ENCODE measurements at places on chromosomes 11 and 22. TPM values are rescaled to one million over a fixed set of nuclear protein-coding genes. Genes with fewer than 3 reads are reported as not detected.

GRCh38 chr11:77170107-77170506, 42.1 kb downstream of the MYO7A start:
- peak overlapping the region; percentile 74 for H3K27ac ChIP-seq
- H3K36me3 ChIP-seq: no peaks in the 10 kb centered on the region
- no peak for DNase-seq

- no peaks in the 10 kb centered on the region for H3K36me3 ChIP-seq
- no peaks in the 10 kb centered on the region for H3K27me3 ChIP-seq
- H3K4me1 ChIP-seq: peaks cover 28% of the 10 kb centered on the region
- H3K4me3 ChIP-seq: peak overlapping the region; percentile 79
- peak overlapping the region; percentile 73 for H3K27ac ChIP-seq
- no peak for DNase-seq
These were observed 1.6 kb downstream of the C1QTNF6 start for GRCh38 chr22:37186228-37186996.

DNA sequence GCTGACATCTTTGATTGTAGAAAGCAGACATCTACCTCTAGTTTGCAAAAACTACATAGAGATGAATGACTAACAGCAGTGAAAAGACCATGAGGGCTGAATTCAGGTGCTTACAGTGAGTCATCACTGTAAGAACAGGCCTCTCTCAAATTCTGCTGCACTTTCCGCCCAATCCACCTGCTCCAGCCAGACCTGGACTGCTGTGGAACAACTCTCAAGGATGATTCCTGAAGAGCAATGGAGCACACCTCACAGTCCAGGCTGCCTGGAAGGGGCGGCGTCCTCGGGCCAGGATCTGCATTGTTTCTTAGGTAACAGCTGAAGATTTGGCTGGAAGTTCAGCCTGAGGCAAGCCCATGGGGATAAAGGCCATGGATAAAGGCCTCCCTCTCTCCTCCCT, 15.1 kb downstream of the APOL2 start:
- DNase-seq: peak; percentile 42
- H3K4me3 ChIP-seq: no peak overlapping the region
- no peak overlapping the region for H3K27ac ChIP-seq
- no peaks in the 10 kb centered on the region for H3K27me3 ChIP-seq
- H3K4me1 ChIP-seq: peaks cover 30% of the 10 kb centered on the region

DNA sequence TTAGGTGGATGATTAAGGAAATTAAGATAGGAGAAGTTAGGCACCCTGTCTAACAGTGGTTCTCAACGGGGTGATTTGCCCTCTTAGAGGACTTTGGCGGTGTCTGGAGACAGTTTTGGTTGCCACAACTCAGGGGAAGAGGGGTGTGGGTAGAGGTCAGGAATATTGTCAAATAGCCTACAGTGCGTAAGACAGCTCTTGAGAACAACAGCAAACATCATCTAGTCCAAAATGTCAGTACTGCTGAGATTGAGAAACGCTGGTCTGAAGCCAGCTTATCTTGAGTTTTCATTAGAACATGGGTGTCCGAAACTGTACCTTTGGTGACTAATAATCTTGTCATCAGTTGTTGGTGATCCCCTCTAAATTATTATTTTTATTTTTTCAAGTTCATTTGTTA, 38.4 kb downstream of the CECR2 start:
- H3K4me1 ChIP-seq: peaks cover 23% of the 10 kb centered on the region
- H3K27ac ChIP-seq: no peak overlapping the region
- no peak for DNase-seq

GRCh38 chr11:29312812-29313211, 704.0 kb downstream of the KCNA4 start:
- H3K27ac ChIP-seq: no peak overlapping the region
- no peak overlapping the region for H3K4me3 ChIP-seq
- no peaks in the 10 kb centered on the region for H3K27me3 ChIP-seq
- no peak for DNase-seq

DNA sequence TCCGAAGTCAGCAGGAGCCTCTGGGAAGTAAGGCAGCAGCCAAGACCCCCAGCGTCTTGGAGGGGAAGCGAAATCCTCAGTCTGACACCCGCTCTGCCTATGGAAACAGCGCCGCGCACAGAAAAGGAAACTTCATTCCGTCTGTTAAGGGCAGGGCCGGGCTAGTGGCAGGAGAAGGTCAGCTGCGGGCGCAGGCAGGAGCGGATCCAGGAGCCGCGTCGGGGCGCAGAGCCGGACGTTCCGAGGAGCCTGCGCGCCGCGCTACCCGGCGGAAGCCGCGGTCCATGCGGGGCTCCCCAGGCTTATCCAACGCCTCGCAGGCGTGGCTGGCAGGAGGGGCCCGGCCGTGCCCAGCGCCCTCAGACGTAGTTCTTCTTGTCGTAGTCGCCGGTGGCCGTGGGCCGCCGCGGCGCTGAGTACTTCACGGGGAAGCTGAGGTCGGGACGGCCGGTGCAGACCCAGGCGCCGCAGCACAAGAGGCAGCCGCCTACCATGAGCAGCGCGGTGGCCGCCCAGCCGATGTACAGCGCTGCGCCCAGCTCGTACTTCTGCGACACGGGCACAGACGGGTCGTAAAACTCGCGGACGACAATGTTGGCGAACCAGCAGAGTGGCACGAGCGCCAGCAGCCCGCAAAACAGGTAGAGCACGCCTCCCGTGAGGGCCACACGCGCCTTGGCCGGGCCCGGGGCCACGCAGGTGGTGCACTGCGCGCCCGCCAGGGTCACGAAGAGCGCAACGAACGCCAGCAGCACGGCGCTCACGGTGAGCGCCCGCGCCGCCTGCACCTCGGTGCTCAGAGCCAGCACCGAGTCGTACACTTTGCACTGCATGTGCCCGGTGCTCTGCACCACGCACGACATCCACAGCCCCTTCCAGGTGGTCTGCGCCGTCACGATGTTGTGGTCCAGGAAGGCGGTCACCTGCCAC, 705 bp downstream of the CLDN5 start:
- H3K4me1 ChIP-seq: peaks cover 4% of the 10 kb centered on the region
- peak overlapping the region; percentile 83 for H3K4me3 ChIP-seq
- DNase-seq: peak; percentile 70
- H3K27ac ChIP-seq: no peak overlapping the region
- no peaks in the 10 kb centered on the region for H3K36me3 ChIP-seq

DNA sequence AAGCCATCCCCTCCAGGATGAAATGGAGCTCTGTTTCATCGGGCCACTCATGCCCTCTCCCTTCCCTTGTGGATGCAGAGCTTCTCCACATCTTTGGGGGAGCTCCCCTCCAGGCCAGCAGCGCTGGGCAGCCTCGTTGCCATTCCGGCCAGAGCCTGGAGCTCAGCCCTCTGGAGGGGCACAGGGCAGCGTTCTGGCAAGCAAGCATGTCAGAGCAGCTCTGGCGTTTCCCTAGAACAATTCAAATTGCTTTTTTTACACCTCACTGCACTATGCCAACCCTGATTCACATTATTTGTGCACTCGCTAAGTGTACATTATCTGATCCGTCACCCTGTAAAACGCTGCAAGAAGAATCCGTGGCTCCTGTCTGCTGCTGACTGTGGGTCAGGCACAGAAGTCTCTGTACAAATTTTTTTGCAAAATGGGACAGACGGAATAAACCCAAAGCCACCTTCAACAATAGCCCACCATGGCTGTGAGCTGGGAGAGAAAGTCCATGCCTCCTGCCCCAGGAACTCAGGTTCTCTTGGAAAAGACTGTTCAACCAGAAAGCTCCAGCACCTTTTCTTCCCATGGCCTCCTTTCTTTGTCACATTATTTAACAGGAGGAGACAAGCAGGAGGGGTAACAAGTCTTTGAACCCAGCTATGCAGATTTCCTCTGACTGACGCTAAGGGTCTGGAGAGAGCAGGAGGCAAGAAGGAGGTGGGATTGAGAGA, 139.5 kb upstream of the CADM1 start:
- peaks cover 30% of the 10 kb centered on the region for H3K27me3 ChIP-seq
- H3K36me3 ChIP-seq: no peaks in the 10 kb centered on the region
- no peak for DNase-seq

GRCh38 chr22:47089374-47089773, 326.9 kb downstream of the TBC1D22A start:
- H3K27ac ChIP-seq: peak overlapping the region; percentile 44
- peaks cover 37% of the 10 kb centered on the region for H3K4me1 ChIP-seq
- no peak for DNase-seq

GRCh38 chr22:20579273-20580120, 72.1 kb downstream of the MED15 start:
- H3K36me3 ChIP-seq: peaks cover 3% of the 10 kb centered on the region
- no peaks in the 10 kb centered on the region for H3K27me3 ChIP-seq
- H3K27ac ChIP-seq: no peak overlapping the region

GRCh38 chr11:97567801-97568200, 1178.0 kb downstream of the JRKL start:
- no peak overlapping the region for H3K27ac ChIP-seq
- H3K4me3 ChIP-seq: no peak overlapping the region
- DNase-seq: no peak
- no peaks in the 10 kb centered on the region for H3K27me3 ChIP-seq

GRCh38 chr11:36791957-36792356, 193.9 kb upstream of the RAG2 start:
- no peak for DNase-seq
- no peaks in the 10 kb centered on the region for H3K36me3 ChIP-seq
- no peaks in the 10 kb centered on the region for H3K27me3 ChIP-seq
- H3K27ac ChIP-seq: no peak overlapping the region
- no peaks in the 10 kb centered on the region for H3K4me1 ChIP-seq

DNA sequence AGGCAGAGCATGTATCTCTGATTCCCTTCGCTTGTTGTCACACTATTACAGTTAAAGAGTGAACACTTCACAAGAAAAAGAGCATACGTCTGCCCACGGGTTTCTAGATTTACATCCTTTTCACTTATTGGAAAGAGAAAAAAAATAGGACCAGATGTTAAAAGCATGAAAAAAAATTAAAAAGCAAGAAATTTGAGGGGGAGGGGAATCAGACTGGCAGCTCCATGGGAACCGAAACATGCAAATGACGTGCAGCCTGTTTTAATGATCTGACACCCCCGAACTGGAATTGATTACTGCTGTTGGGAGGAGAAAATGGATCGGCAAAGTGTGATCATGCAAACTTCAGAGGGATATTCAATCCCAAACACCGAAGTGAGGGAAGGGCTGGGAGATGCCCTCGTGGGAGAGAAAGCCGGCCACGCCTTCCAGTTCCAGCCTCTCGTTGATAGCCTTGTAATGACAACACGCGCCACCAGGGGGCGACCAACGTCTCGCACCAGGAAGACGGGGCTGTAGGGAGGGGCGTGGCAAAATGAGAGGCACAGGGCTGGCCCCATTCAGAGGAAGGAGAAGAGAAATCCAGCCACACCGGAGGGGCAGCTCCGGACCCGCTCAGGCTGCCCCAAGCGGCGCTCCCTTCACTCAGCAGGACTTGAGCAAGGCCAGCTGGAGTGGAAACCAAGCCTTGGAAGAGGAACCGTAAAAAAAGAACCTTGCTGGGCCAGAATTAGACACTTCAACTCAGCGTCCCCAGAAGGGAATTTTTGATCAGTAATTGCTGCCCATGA, 53.8 kb upstream of the SYT13 start:
- H3K4me3 ChIP-seq: peak overlapping the region; percentile 74
- H3K27me3 ChIP-seq: peaks cover 20% of the 10 kb centered on the region
- H3K4me1 ChIP-seq: peaks cover 36% of the 10 kb centered on the region
- H3K27ac ChIP-seq: peak overlapping the region; percentile 39
- no peaks in the 10 kb centered on the region for H3K36me3 ChIP-seq

DNA sequence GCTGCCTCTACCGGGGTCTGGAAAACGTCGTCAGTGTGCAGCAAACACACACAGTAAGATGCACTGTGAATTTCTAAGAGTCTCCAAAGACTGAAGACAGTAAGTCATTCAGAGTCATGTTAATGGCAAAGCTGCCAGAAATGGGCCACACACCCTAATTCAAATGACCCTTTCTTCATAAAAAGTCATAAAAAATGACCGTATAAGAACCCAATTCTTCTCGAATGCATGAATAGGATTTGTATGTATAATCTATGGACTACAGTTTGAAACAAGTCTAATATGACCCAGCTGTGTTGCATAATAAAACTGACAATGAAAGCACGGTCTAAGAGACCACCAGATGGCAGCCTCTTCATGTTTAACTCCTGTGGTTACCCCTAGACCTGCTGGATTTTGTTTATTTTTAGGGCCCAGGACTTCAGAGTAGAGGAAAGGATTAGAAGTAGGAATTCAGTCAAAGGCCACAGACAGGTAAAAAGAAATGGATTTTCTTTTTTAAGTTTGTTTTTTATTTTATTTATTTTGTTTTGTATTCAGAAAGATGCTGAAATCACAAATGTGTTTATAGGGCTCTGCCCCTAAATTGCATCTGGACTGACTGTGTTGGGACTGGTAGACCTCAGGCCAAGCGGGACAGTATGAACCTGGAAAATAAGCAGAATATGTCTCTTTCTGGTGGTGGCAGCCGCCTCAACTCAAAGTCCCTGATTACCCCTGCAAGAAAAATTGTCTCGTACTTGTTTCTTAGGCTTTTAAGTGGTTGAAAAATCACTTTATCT, 32.1 kb upstream of the SLC5A12 start:
- H3K4me1 ChIP-seq: no peaks in the 10 kb centered on the region
- DNase-seq: no peak
- H3K36me3 ChIP-seq: no peaks in the 10 kb centered on the region

GRCh38 chr22:47032956-47033647, 270.7 kb downstream of the TBC1D22A start:
- DNase-seq: no peak
- peaks cover 26% of the 10 kb centered on the region for H3K4me1 ChIP-seq
- H3K4me3 ChIP-seq: peak overlapping the region; percentile 17
- H3K36me3 ChIP-seq: no peaks in the 10 kb centered on the region
- no peaks in the 10 kb centered on the region for H3K27me3 ChIP-seq
- H3K27ac ChIP-seq: peak overlapping the region; percentile 95

GRCh38 chr11:65298131-65298535, 16.5 kb upstream of the CDC42EP2 start:
- no peak for DNase-seq
- no peak overlapping the region for H3K27ac ChIP-seq
- H3K4me1 ChIP-seq: peaks cover 21% of the 10 kb centered on the region
- H3K4me3 ChIP-seq: no peak overlapping the region

DNA sequence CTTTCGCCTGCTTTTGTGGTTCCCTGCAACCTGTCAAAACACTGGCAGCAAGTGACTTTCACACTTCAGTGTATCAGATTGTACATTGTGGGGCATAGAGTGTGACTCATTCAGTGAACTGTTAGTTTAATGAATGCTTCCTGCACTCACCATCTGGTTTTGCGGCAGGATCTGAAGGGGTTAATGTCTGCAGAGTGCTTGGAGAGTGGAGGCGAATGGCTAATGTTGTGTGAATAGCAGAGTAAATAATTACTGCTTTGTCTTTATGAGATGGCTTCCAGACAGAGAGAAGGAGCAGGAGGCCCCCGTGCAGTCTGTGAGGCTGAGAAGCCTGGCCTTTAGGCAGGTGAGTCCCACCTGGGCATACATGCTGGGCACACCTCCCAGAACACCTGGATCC, 454.3 kb upstream of the KIRREL3 start:
- peaks cover 25% of the 10 kb centered on the region for H3K27me3 ChIP-seq
- peak overlapping the region; percentile 21 for H3K27ac ChIP-seq
- H3K4me3 ChIP-seq: no peak overlapping the region

- no peak overlapping the region for H3K27ac ChIP-seq
- DNase-seq: no peak
- no peak overlapping the region for H3K4me3 ChIP-seq
- H3K4me1 ChIP-seq: no peaks in the 10 kb centered on the region
- no peaks in the 10 kb centered on the region for H3K27me3 ChIP-seq
- H3K36me3 ChIP-seq: no peaks in the 10 kb centered on the region
These were observed 38.4 kb upstream of the CWF19L2 start for GRCh38 chr11:107496011-107496410.

The GP1BB gene
- total RNA-seq: 1.9 TPM

The OR8K3 gene
- total RNA-seq: not detected

The OR8D4 gene
- total RNA-seq: not detected

The CADM1 gene
- total RNA-seq: 102 TPM

The BAIAP2L2 gene
- 12.1 TPM for total RNA-seq

The DUSP8 gene
- 16.1 TPM for total RNA-seq

The TMEM121B gene
- 2.9 TPM for total RNA-seq

The MMP13 gene
- total RNA-seq: not detected

The MYBPC3 gene
- total RNA-seq: 1.8 TPM

The ANAPC15 gene
- total RNA-seq: 47.9 TPM

The ANKK1 gene
- total RNA-seq: 0.36 TPM

The CRYBA4 gene
- 1.0 TPM for total RNA-seq

The UVRAG gene
- 29.5 TPM for total RNA-seq
